ENCODE measurements at places on chromosomes 11 and 22.

DNA sequence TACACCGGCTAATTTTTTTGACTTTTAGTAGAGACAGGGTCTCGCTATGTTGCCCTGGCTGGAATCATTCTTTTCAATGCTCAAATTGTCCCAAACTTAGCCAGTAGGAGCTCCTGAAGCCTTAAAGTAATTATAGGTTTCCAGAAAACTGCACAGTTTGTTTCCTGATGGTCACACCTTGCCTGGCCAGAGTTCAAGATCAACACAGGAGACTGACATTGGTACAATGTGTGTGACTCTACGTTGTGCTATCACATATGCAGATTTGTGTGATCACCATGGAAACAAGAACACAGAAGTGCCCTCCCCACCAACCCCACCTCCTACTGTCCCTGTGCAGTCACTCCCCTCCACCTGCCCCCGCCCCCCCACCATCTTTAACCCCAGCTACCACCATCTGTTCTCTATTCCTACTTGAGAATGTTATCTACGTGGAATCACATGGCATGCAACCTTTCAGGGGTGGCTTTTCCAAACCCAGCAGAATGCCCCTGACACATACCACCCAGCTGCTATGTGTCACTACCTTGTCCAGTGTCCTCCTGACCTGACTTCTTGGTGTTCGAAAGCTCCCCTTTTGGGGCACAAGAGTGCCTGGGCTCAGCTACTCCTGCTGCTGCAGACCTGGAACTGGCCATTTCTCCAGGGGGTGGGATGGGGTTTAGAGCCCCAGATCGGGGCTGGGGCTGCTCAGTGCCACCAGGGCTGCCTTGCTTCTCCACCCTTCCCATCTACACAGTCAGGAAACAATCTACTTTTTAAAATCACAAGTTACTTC, 6.1 kb upstream of the NAP1L4 start:
- DNase-seq, result no peak

DNA sequence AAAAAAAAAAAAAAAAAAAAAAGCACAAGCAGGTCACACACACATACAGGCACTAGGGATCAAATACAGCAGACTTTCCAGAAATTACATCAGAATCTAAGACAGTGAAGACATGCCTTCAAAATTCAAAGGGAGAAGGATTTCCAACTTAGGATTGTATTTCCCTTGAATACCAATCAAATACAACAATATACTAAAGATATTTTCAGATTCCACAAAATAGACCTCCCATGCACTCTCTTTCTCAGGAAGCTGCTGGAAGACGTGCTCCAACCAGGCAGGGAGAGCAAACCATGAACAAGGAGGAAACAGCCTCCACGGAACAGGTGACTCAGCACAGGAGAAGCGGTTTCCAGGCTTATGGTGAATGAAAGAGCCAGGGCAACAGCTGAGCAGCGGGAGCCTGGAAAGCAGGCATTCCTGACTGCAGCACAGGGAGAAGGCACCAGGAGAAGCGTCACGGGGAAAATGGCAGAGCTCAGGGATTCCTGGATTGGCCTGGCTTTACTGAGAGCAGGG, 32.0 kb downstream of the TMEM184B start:
- DNase-seq, result no peak

GRCh38 chr11:62656796-62657429, 3.8 kb upstream of the INTS5 start:
- DNase-seq, result no peak

DNA sequence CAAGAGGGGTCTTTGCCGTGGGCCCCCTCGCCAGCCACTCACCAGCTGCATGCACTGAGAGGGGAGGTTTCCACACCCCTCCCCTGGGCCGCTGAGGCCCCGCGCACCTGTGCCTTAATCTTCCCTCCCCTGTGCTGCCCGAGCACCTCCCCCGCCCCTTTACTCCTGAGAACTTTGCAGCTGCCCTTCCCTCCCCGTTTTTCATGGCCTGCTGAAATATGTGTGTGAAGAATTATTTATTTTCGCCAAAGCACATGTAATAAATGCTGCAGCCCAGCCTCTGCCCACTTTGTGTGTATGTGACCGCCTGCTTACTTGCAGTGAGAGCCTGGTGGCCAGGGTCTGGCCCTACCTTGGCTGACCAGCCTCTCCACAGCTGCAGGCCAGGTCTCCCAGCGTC, 2.8 kb upstream of the CRACR2B start:
- no peak for DNase-seq

GRCh38 chr11:127864861-127865260, 722.5 kb downstream of the ETS1 start:
- no peak for DNase-seq

GRCh38 chr11:256952-257737, 20.4 kb downstream of the PSMD13 start:
- DNase-seq, result no peak

GRCh38 chr11:45142241-45143055, 4.0 kb upstream of the PRDM11 start:
- no peak for DNase-seq

DNA sequence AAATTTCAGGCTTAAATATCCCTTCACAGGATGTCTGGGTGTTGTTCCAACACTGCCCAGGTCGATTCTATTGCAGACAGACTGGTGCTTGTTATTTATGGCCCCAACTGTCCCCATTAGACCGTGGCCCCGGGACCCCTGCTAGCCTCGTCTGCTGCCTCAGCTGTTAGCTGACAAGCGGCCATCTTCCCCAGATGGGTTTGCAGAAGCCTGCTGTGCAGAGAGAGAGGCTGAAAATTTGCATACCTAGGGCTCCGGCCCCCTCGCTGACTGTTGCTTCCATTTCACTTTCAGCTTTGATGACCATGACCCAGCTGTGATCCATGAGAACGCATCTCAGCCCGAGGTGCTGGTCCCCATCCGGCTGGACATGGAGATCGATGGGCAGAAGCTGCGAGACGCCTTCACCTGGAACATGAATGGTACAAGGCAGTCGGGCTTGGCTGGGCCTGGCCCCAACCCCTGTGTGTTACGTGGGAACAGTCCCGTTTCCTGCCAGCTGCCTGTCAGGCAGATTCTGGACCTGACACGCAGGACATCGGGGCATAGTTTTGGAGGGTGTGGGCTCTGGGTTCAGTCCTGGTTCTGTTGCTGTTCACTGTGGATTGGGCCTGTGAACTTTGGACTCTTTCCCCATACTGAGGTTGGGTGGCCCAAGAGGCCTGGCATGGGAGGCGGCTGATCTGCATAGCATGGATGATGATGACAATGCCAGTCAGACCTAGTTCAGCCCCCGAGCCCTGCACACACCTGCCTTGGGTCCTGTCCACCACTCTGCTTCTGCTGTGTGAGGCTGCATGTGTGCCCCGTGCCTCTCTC, 16.4 kb downstream of the SMARCB1 start:
- no peak for DNase-seq

- no peak for DNase-seq
These were observed 421 bp upstream of the TM7SF2 start for GRCh38 chr11:65111159-65111743.

DNA sequence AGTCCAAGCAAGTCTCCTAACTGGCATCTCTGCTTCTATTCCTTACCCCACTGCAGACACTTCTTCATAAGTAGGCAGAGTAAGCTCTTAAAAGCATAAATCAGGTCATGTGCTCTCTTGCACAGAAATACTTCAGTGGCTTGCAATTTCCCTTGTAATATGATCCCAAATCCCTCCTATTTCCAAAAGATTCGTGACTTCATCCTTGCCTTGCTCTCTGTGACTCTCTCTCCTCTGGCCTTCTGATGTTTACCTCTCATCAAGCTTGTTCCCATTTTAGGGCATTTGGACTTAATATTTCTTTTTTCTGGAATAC, 37.4 kb upstream of the NCR3LG1 start:
- DNase-seq, result no peak

DNA sequence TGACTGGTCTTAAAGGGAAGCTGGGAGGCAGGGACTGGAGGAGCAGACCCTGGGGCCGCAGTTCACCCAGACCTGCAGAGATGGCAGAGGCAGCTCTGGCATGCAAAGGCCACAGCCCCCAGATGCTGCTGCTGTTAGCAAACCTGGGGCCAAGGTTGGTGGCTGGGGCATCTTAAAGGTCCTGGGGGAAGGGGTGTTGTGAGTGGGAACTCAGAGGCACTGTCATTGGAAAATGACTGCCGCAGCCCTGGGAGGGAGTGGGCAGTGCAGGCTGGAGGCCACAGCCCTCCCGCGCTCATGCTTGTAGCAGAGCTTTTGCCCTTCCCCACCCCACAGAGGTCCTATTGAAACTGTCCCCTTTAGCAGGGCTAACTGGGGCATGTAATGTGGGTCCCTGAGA, 111.8 kb downstream of the CTTN start:
- no peak for DNase-seq

DNA sequence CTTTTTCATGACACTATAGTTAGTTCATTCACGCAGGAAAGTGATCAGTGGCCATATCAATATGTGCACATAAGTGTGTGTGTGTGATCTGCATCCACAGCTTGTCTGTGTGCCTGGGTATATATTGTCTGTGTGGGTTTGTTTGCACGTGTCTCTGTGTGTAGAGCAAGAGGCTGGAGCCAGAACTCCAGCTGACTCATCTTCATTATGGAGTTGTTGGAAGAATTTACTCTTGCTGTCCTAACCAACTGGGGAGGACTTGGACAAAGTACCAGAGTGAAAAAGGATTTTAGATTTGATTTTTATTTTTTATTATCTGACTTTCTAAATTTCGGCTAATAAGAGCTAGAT, 63.9 kb downstream of the TP53I11 start:
- no peak for DNase-seq

- no peak for DNase-seq
These were observed 8.5 kb downstream of the MAP4K2 start for GRCh38 chr11:64794526-64794925.

All from stimulated activated CD4-positive, alpha-beta T cell treated with anti-CD3 and anti-CD28 coated beads, Interleukin-15, amount 100 ng/mL, for 24 hours (primary cell).